ENCODE measurements at places on chromosomes 16 and 17. TPM values are rescaled to one million over a fixed set of nuclear protein-coding genes. Genes with fewer than 3 reads are reported as not detected.
A peak's percentile ranks its signal among the peaks of the same experiment; 100 is the strongest.

DNA sequence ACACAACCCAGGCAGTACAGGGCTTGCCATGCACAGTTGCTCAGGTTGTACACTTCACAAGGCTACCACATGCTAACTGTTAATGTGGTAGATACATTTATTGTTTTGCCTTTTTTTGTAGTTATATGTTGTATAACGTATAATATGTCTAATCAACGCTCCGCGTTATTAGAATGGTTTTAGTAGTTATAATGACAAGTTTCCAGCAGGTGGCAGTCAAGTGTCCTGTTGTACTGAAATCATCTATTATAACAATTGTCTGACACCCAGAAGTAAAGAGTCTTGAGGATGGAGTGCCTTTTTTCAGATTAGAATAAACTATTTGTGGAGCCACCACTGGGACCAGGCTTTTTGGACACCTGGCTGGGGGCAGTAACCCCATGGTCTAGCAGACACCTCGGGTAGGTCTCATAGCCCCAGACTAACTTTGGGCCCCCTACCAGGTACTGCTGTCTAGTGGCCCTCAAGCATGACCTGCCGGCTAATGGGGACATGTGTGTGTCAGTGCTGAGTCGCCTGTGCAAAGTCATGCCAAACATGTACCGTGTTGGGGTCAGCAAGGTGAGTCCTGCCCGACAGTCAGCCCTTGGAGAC, 32.8 kb downstream of the MYO15A start:
- DNase-seq, result peak; percentile 45

DNA sequence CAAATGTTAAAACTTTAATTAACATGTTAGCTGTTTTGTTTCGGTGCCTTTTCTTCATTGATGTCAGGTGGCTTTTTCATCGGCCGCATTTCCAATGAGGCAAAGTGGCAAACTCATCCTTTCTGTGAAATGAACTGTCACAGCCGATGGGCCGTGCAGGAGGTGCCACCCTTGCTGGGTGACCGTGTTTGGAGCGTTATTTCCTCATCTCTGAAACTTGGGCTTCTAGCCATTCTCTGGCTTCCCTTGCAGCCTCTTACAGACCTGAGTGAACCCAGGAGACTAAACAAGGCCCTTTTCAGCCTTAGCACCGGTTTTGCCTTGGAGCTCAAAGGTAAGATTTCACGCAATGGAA, 42.2 kb upstream of the PRSS54 start:
- no peak for DNase-seq

GRCh38 chr16:11407047-11407982, 62.1 kb downstream of the RMI2 start:
- DNase-seq, result peak; percentile 64

DNA sequence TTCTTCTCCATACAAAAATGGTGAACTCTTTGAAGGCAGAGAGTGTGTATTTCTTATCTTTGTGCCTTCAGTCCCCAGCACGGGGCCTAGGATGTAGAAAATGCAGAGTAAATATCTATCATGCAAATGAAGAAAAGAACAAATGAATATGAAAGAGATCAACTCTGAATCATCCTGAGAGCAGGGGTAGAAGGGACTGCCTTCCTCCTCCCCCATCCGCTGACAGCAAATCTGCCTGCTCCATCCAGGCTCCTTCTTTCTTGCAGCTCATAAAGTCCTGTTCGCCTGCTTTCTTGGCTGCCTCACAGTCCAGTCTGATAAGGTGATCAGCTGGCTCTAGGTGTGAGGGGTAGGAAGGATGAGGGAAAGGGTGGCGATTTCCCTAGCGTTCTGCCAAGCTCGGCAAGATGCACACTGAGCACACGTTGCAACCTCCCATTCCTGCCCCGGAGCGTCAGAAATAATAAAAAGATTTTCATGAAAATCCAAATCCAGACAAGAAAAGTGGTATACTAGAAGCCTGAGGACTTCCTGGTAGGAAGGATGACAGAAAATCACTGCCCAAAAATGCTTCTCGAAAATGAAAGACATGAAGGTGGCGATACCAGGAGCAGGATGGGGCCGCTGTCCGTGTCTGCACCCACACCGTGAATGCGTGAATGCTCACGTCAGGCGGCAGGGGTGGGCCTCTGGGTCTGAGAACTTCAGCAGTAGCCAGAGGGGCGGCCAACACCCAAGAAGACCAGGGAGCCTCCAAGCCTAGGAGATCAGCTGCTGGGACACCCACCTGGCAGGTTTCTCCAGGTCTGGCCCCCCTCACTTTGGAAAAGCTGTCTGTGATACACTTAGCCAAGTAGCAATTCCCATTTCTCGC, 67.1 kb downstream of the VPS53 start:
- DNase-seq, result no peak

DNA sequence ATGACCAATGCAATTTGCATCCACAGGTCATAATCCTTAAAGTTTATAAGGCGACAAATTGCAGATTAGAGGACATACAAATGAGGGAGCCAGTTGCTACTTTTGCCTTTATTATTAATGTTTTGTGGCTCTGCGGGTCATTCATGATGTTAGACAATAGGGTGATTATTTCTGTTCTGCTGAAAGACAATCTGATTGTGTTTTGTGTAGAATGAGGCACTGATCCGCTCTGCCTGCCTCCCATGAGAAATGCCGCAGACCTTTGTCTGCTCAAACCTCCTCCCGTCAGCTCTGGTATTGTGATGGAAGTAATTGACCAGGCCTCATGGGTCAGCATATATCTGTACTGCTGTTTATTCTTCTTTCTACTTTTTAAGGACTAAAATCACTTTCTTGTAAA, 224.9 kb downstream of the PRKCA start:
- DNase-seq, result no peak

- no peak for DNase-seq
Measured at GRCh38 chr17:80860703-80861417, 130.8 kb upstream of the CHMP6 start.

DNA sequence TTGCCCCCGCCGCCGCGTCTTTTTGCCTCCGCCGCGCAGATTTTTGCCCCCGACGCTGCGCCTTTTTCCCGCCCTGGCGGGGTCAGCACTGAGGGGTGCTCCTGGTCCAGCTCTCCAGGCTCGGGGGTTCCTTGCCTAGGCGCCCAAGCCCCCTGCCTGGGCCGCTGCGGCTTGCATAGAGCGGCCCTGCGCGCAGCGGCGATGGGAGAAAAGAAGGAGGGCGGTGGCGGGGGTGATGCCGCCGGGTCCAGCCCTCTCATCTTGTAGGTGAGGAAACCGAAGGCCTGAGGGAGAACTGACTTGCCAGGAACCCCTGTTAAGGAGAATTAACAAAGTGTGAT, 330.8 kb upstream of the WSB1 start:
- no peak for DNase-seq

GRCh38 chr17:16417896-16418684, 2.7 kb downstream of the TRPV2 start:
- no peak for DNase-seq

DNA sequence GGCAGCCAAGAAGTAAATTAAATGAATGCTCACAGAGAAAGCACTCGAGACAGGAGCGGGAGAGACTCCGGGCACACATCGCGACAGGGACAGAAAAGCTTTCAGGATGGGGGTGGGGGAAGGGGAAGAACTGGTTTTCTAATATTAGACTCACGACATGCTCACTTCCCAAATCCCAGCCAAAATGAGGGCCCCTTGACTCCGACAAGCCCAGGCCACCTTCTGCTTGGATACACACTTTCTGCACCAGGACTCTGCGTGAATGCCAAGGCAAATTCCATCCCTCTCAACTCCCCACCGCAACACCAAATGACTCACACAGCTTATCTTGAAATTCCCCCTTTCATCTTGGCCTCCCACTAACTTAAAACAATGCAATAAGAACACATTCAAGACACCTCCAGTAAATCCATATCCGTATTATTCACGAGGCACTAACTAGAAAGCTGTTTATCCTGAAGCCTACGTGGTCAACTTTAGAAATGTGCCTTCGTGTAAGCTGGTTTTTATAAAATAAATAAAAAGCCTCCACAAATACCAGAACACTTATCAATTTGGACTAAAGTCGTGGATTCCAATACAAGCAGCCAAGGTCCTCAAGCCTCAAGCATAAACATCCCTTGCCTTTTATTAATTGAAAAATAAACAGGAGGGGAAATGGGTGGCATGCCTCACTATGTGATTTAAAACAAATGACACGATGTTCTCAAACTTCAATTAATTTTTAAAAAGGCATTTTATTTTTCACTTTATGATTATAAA, 46.1 kb downstream of the NXN start:
- peak; percentile 37 for DNase-seq

GRCh38 chr17:14161419-14161818, 75.2 kb downstream of the CDRT15 start:
- DNase-seq, result no peak

DNA sequence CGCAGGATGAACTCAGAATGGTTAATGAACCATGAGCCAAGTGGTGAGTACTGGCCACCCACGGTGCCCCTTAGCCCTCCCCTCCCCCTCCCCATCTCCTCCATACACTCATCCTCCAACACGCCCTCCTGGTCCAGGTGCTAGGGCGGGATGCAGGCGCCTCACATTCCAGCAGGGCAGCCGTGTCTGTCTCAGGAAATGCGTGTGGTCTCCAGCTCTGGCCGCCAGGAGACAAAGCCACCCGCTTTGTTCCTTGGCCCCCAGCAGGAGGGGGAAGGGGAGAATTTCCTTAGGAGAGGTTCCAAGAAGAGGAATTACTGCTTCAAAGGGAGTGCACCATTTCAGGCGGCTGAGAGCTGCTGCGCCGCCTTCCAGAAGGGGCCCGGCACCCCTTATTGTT, 29.7 kb upstream of the RMI2 start:
- no peak for DNase-seq

GRCh38 chr17:82667668-82668000, 19.4 kb upstream of the WDR45B start:
- no peak for DNase-seq

VAT1L gene
- 2.4 TPM for total RNA-seq

SLC52A1 gene
- 0.59 TPM for total RNA-seq

RNF135 gene
- 10.6 TPM for total RNA-seq

CACNG1 gene
- 5.4 TPM for total RNA-seq

WDR81 gene
- total RNA-seq, result 10.6 TPM

TTLL6 gene
- total RNA-seq, result not detected

C17orf50 gene
- total RNA-seq, result not detected
